ENCODE measurements at places on chromosomes 6 and 20.

DNA sequence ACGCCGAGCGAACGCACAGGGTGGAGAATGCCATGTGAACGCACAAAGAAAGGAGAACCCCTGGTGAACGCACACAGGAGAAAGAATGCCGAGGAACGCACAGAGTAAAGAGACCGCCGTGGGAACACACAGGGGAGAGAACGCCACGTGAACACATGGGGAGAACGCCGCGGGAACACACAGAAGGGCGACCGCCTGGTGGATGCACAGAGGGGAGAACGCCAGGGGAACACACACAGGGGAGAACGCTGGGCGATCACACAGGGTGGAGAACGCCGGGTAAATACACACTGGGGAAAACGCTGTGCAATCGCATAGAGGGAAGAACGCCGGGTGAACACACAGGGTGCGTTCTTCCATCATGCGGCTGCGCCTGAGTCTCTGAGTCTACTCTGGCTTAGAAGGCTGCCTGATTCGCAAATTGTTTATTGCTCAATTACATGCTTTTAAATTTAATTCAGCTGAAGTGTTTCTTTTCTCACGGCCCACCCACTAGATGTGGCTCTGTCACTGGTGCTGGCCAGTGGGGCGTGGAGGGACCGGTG is 54.1 kb downstream of the RNASET2 start:
- DNase-seq = no peak

DNA sequence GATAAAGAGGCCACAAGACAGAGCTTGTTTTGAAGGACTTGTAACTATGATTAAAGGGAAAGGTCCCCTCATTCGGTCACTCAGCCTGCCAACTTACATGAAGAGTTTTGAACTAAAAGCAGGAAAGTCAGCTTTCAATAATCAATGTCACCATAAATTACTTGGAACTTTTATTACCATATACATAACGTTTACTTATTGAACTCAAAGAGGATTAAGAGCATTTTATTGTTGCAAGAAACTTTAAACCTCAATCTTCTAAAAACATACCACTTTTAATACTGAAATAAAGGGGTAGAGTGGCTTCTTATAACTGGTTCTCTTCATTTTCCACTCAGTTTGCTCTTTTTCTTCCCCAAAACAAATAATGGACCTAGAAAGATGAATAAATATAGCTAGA is 65.1 kb downstream of the CNKSR3 start:
- DNase-seq = no peak

GRCh38 chr6:154341871-154342270 is 14.7 kb downstream of the IPCEF1 start:
- no peak for DNase-seq

DNA sequence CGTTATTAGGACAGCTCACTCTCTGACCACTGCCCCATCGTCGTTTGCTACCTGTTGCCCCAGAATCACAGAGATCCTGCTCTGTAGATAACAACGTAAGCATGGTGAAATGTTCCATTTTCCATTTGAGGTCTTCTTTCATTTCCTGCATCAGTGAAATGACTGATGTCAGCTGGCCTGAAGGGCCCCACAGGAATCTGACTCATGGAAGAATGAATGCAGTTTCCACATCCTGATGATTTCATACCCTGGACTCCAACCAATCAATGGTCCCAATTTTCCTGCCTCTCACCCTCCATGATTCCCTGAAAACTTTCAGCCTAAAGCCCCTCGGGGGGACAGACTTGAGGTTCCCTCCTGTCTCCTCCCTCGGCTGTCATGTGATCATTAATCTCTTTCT is 394.4 kb upstream of the CDH4 start:
- DNase-seq = no peak

- DNase-seq = no peak
Measured at GRCh38 chr20:23116311-23117089, 30.4 kb upstream of the CD93 start.

DNA sequence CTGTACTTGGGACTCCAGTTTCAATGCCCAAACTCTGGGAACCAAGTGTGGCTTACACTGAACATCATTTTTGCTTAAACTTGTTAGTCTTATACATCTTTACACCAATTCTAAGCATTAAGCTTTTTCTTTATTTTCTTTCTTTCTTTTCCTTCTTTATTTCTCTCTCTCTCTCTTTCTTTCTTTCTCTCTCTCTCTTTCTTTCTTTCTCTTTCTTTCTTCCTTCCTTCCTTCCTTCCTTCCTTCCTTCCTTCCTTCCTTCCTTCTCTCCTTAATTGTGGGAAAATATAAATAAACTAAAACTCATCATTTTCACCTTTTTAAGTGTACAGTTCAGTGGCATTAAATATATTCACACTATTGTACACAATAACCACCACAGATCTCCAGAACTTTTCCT is 31.6 kb upstream of the HLA-DQA2 start:
- DNase-seq = no peak
